ENCODE measurements at places on chromosomes 5 and 9.

DNA sequence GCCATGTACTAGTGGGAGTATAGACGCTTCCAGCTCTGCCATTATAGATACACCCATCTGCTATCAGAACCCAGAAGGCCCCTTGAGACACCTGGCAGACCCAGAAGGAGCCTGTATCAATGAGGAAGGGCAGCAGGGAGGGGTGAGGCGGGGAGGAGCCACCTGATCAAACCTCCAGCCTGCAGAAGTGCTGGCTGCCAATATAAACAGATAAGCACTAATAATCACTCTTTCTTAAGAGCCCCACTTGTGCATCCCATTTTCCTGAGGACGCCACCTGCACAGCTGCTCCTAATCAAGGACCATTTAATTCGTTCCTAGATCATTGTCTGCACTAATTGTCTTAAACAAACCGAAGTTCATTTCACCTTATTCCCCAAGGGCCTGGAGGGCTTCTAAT lies 75.0 kb upstream of the NEK6 start:
- no peak overlapping the region for H3K4me3 ChIP-seq
- H3K27ac ChIP-seq, result no peak overlapping the region
- H3K4me1 ChIP-seq, result no peaks in the 10 kb centered on the region
- DNase-seq, result no peak
- no peaks in the 10 kb centered on the region for H3K27me3 ChIP-seq

DNA sequence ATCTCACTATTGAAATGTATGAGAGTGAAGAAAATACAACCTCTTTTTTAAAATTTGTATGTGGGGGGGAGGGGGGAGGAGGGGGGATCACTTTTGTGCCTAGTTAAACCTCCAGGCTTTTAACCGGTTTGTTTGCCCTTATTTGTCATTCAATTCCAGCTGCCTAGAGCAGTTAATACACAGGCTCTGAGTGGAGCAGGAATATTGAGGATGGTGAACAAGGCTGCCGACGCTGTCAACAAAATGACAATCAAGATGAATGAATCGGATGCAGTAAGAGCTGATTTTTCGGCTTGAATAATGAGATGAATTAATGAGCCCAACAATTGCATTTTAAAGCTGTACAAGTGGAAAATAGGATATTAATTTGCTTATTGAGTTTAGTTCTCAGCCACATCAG lies 28.7 kb upstream of the SNX24 start:
- no peak for DNase-seq
- H3K27ac ChIP-seq, result no peak overlapping the region
- no peak overlapping the region for H3K4me3 ChIP-seq
- H3K27me3 ChIP-seq, result no peaks in the 10 kb centered on the region

GRCh38 chr5:174306345-174307030 lies 261.0 kb downstream of the NSG2 start:
- H3K4me1 ChIP-seq, result no peaks in the 10 kb centered on the region
- H3K4me3 ChIP-seq, result no peak overlapping the region
- H3K27ac ChIP-seq, result no peak overlapping the region
- DNase-seq, result no peak
- peaks cover 2% of the 10 kb centered on the region for H3K27me3 ChIP-seq

- H3K27ac ChIP-seq, result no peak overlapping the region
- DNase-seq, result no peak
- no peaks in the 10 kb centered on the region for H3K27me3 ChIP-seq
- no peaks in the 10 kb centered on the region for H3K4me1 ChIP-seq
These were observed 55.0 kb downstream of the HAPLN1 start for GRCh38 chr5:83665631-83666030.
